Kidney epithelial cell (primary cell): ENCODE measurements at places on chromosomes 6 and 20. TPM values are rescaled to one million over a fixed set of nuclear protein-coding genes. Genes with fewer than 3 reads are reported as not detected.

GRCh38 chr6:113317891-113318574, 539.1 kb upstream of the MARCKS start:
- no peak for DNase-seq

DNA sequence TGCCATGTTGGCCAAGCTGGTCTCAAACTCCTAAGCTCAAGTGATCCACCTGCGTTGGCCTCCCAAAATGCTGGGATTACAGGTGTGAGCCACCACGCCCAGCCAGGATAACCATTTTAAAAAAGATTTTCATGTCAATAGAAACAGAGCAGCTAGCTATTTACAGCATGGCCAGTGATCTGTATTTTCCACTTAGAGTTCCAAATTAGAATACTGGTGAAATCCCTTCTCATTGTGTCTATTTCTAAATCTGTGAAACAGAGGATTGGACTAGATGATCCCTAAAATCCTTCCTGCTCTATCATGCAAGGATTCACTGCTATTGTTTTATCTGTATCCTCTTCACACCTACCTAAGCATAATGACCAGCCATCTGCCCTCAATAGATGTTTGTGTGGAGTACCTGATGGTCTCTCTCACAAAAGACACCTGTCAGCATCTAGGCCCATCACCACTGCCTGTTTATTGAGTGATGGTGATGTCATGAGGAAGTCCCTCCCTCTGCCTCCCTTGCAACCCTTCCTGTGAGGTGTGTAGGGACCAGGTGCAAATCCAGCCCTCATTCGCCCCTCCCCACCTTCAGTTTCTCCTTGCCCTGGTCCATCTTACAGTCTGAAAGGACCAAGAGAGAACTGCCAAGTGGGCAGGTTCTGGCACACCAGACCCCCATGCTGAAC, 26.5 kb upstream of the SMIM29 start:
- DNase-seq: no peak

- no peak for DNase-seq
Observed at GRCh38 chr6:53546281-53546680, 1.4 kb upstream of the GCLC start.

DNA sequence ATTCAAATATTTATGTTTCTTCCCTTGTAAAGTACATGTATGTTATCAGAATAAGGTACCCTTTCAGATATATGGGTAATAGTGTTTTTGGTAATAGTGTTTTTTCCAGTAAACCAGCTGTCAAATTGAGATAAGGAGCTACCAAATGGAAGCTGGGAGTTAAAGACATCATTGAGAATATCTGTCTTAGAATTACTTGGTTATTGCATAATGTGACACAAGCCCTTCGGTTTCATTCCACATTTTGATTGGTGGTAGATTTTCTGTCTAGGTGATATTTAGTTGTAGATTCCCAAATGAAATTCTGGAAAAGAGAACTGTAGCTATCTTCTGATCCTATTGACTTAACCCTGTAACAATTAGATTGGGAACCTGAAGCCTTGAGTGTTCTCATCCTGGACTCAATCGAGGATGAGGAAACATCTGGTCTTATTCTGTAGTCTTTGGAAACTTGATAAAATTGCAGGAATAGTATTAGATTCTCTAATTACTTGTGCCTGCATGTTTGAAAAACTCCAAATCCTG, 75.1 kb upstream of the SYNJ2 start:
- no peak for DNase-seq

DNA sequence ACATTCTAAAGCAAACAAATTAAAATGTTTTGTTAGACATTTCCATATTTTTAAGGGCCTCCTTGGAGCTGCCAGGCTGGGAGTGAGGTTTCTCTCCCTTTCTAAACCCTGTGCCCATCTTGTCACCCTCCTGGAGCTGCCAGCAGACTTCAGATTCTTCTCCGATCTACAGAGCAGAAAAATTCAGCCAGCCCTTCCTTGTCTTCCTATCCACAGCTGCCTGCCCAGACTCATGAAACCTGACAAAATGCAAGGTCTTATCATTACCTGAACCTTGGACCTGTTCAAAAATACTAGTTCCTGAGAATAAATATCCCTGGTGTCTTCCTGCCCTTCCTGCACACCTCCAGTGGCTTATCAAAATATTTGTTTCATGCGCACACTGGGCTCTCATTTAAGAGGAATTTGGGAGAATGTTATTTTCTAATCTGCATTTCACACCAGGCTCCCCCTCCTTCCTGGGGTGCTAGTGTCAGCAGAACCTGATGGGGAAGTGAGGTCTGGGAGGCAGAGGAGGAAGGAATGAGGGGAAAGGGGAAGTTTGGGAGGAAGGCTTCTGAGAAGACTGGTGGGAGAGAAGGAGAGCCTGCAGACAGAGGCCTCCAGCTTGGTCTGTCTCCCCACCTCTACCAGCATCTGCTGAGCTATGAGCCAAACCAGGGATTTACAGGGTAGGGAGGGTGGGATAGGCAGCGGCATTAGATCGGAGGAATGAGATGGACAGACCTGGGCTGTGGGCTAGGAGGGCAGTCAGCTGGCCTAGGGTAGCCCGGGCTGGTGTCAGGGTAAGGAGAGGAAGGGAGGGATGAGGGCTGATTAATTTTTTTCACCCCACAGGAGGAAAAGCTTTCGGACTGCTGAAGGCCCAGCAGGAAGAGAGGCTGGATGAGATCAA, at the start of gene AIF1:
Gene AIF1 (plus strand): TSS at position 551 of the 895 bp plus-strand sequence. CDS start 96 bp downstream, at position 647.
- no peak for DNase-seq

DNA sequence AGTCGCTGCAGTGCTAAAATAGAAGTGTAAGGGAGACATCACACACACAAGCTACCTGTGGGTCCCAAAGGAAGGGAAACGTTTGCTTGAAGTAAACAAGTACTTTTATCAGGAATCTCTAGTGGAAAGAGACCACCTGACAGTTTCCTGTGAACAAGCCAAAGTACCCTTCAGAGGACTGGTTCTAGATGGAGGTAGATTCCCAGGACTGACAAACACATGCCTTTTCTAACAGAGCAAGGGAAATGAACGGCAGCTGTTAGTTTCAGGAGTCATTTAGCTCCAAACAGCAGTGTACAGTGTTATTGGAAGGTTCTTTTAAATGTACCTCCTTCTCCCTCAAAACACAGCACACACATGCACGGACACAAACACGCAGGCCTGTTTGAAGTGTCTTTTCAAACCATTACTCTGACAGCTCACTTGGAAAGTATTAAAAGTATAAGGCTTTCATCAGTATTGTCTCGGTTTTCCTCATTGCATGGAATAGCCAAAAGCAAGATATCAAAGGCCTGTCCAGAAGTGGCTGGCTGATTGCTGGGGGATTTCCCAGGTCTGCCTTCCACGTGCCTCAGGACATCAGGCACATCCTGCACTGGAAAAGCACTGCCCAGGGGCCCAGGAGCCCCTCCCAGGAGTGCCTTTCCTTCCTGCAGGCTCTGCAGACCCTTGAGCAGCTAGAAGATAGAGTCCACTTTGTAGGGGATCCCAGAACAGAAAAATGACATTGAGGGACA, 393.2 kb upstream of the SOX4 start:
- no peak for DNase-seq

Gene DDX43
- 1.1 and 1.2 TPM in 2 replicates for total RNA-seq

Gene FAXC
- total RNA-seq: 7.5 and 10.1 TPM in 2 replicates
